OCI-LY7 (cell line): ENCODE measurements at places on chromosomes 6 and 20. TPM values are rescaled to one million over a fixed set of nuclear protein-coding genes. Genes with fewer than 3 reads are reported as not detected.

HS3ST5 gene
- total RNA-seq: not detected in 2 replicates

SLC13A3 gene
- not detected in 2 replicates for total RNA-seq

WFDC10B gene
- total RNA-seq: not detected in 2 replicates

OXT gene
- not detected in 2 replicates for total RNA-seq

NKX2-2 gene
- total RNA-seq: not detected in 2 replicates

MCM3 gene
- total RNA-seq: 295 and 304 TPM in 2 replicates

C20orf141 gene
- not detected in 2 replicates for total RNA-seq

TGM3 gene
- not detected in 2 replicates for total RNA-seq

PTPRA gene
- total RNA-seq: 47.2 and 54.9 TPM in 2 replicates

HTR1B gene
- not detected in 2 replicates for total RNA-seq

KCNK16 gene
- not detected in 2 replicates for total RNA-seq

VSX1 gene
- not detected in 2 replicates for total RNA-seq

SLC2A10 gene
- not detected in 2 replicates for total RNA-seq

TPX2 gene
- total RNA-seq: 173 and 183 TPM in 2 replicates

GRCh38 chr6:36721369-36722140, 23.9 kb downstream of the RAB44 start:
- DNase-seq: no peak

GRCh38 chr6:150118627-150119026, 24.2 kb upstream of the PPP1R14C start:
- DNase-seq: no peak

DNA sequence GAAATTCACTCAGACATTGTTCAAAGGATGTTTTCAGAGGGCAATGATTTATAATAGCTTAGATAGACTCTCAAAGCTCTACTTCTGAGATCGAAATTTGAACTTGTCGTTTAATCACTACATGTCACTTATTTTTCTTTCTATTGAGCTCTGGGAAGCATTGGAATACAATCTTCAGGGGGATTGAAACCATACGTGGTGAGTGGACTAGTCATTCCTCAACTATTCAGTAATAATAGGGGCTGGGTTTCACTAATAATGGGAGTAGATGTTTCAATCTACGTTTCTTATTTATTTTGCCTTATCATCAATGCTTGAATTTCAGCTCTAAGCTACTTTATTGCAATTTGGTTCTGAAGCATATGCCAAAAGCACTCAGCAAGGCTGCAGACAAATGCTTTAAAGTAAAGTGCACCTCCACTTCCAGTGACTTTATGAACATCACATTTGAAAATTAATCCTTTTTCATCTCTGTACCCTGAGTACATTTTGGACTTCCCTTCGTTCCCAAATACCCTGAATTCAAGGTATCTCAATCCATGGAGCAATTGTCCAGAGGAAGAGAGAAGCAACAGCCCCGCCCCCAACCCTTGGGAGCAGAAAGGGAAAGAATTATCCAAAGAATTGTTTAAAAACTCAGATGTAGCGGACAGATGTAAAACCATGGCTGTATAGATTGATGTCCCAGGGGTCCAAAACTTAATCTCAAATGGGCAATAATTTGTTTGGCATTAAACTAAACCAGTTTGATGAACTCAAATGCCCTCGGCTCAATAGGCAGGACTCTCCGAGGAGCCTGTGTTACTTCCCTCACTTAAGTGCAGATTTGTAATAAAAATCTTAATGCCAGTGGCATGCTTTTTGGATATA, 68.1 kb downstream of the HFE start:
- DNase-seq: peak; percentile 61

DNA sequence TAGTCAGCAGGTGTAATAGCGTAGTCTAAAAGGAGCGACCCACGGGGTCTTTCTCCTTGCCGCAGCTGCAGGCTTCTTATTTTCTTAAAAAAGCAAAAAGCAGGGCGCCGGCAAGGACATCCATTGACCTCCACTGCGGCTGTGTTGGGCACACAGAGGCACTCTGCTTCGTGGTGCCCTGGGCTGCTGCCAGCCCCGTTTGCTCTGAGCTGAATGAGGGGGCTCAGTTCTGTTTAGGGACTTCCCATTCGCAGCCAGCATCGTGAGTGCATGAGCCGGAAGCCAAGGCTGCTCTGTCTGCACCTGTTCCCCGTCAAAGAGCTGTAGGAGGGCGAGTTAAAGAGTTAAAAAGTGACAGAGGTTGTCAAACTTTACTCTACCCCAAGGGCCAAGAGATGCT, 1.7 kb upstream of the SLC22A2 start:
- no peak for DNase-seq

DNA sequence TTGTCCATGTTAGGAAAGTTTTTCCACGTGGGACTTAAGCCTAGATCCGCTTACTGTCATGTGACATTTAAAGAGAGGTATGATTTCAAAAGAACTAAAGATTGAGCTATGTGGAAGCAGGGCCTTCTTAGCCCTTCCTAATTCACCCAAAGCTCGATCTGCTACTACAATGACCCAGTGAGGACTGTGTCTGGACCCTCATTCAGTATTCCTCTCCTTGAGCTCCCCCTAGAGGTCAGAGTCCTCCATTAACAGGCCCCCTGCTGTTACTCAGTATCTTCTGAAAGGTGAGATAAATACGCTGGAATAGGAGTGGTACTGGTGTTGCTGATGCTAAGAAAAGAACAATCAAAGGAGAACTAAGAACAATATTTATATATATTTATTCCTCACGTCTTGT, 414.0 kb downstream of the GJA1 start:
- DNase-seq: peak; percentile 57

DNA sequence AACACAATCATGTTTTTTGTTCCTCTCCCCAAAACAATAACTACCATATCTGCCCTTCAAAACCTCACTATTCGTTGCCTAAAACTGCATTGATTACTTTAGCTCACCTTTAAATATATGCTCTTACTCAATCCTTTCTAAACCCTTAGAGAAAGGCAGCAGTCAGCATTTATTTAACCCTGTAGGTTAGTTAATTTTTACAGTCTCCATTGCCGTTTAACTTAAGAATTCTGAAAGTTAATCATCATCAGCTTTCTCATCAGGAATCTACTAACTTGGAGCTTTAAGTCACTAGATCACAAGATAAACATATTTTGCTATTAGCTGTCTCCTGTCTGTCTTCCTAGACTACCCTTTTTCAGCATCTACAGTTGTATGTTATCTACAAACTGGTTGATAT, 991.9 kb downstream of the EPHA7 start:
- no peak for DNase-seq

DNA sequence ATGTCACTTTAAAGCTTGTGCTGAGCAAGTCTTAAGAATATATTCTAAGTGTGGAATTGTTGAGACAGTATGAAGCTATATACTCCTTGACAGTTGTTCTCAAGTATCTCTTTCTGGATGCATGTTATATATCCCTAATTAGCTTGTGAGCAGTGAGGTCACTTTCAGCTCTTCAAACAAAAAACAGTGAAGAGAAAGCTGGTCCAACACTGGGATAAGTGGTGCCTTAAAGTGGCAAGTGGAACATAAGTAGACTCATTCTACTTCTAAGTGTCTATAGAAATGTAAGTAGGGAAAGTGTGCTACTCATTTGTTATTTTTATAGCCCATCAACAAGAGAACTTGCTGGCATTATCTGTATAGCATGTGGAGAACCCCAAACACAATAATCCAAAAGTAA, 133.1 kb upstream of the BACH2 start:
- peak; percentile 46 for DNase-seq

GRCh38 chr6:13339863-13340630, 11.7 kb upstream of the TBC1D7 start:
- peak; percentile 50 for DNase-seq

DNA sequence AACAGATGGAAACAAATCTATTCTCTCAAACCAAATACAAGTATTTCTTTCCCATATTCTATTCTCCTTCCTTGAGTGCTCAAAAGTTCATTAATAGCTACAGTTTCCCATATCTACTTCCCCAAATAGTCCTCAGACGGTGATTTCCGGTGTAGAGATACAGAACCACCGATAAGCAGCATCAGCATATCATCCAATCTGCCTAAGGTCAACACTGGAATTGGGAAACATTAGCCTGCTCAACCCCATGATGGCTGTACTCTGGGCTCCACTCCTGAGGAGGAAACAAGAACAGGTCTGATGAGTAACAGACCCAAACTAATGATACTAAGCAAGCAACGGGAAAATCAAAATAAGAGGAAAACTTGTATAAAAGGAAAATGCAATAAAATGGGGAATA, 115.6 kb downstream of the EPB41L2 start:
- no peak for DNase-seq

DNA sequence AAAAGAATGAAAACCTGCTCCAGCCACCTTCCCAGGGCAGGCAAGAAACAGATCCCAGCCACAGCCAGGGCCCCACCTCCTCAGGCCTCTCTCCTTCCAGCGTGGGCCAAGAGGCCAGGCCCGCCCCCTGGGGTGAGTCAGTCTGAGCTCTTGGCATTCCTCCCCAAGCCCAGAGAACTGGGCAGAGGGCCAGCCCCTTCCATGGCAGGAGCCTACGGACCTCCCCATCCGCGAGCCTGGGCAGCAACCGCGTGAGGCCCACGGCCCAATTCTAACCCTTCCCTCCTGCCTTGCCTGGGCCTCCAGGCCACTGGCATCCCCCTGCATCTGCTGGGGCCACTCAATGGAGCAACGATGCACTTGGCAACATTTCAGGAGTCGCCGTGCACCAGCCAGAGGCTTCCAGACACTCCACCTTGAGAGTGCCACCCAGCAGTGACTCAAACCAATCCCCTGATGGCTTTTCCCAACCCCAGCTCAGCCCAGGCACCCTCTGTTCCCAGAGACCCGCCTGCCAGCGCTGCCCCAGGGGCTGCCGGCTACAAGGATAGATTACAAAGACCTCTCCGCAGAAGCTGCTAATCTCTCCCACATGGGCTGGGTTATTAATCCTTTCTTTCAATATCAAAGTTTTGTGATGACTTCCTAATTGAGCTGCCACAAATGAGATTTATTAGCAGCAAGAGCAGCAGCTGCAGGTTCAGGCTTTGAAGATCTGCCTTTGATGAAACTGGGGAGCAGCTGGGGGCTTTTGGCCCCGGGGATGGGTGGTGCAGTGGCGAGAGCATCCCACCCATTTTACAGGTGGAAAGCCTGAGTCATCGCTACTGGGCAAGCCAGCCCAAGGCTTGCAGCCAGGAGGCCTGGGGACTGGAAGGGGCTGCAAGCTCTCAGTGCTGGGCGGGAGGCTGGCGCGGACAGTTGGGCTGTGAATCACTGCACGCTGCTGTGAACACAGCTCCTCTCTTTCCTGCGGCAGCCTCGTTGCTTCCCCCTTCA, 85.7 kb downstream of the NFATC2 start:
- peak; percentile 37 for DNase-seq

DNA sequence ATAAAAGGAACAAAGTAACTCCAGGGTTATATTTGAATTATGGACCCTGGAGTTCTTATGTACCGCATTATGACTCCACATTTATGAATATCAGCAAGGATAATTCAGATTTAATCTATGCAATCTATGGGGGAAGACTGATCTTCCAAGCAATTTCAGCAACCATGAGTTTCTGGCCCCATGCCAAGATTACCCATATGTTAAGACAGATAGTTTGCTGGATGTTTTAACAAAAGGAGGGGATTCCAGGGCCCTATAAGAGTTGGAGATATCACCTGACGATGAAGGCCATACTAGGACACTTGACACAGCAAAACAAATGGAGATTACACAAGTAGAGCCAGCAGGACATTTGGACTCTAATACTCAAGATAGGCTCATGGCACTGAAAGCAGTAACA, 45.9 kb upstream of the PLN start:
- no peak for DNase-seq

- DNase-seq: no peak
Observed at GRCh38 chr6:91447530-91448254, 860.8 kb upstream of the MAP3K7 start.

DNA sequence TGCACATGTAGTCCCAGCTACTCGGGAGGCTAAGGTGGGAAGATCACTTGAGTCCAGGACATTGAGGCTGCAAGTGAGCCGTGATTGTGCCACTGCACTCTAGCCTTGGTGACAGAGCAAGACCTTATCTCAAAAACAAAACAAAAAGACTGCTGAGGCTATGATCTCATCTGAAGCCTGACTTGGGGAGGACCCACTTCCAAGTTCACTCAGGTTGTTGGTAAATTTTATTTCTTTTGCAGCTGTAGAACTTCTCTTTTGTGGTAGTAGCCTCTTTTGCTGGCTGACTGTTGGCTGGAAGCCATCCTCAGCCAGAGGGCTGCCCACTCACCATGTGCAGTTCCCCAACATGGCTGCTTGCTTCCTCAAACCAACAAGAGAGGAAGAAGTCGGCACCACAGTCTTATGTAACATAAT, 36.8 kb upstream of the ME1 start:
- DNase-seq: no peak

DNA sequence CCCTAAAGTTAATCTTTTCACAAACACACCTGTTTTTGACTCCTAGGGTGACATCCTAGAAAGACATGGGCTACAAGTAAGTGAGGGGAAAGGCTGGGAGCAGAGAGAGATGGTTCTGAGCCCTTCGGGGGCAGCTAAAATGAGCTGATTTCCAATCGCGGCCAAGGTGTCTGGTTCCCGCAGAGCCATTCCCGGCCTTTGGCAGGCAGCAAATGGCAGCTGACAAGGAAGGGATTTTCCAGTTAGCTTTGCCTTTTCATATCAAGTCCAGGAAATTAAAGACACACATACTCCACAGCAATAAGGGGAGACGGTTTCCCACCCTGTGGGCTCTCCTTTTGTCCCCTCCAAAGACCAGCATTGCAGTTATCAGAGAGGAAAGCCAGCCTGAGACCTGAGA, 228.5 kb downstream of the ZMYND8 start:
- DNase-seq: no peak

DNA sequence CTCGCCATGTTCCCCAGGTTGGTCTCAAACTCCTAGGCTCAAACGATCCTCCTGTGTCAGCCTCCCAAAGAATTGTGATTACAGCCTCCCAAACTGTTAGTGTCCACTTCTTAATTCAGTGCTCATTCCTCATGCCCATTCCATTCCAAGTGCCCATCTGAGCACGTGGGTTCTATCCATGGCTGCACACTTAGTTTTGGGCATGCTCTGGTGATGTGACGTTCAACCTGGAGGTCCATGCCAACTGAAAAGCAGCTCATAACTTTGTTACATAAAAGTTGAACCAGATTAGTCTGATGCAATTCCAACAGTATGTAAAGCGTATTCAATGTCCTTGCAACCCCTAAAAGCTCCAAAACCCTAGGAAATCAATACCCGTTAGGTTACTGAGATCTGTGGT, 11.5 kb downstream of the SNX9 start:
- no peak for DNase-seq

- no peak for DNase-seq
Observed at GRCh38 chr6:882084-882598, 189.2 kb upstream of the EXOC2 start.

DNA sequence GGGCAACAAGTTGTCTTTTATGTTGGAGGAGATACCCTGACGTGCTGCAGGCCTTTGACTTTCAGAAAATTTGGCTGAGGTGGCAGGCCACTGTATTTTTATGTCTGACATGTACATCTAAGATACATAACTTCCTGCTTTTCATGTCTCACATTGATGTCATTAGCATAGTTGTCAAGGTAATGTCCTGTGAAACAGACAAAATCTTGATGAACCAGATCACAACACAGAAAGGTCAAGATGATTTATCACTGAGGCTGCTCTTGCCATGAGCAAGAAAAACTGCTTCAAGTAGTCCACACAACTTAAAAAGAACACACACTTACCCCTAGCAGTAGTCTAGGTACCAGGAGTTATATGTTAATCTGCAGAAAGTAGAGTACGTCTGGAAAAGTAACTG, 50.2 kb upstream of the GNRH2 start:
- no peak for DNase-seq

- DNase-seq: peak; percentile 27
Observed at GRCh38 chr6:139361211-139361610, 13.2 kb downstream of the CITED2 start.
